ENCODE measurements at places on chromosomes 13 and 19. TPM values are rescaled to one million over a fixed set of nuclear protein-coding genes. Genes with fewer than 3 reads are reported as not detected.
A peak's percentile ranks its signal among the peaks of the same experiment; 100 is the strongest.

The IZUMO4 gene
- total RNA-seq: 1.6 TPM

The CEBPG gene
- total RNA-seq: 74.9 TPM

The AZU1 gene
- not detected for total RNA-seq

The DAND5 gene
- not detected for total RNA-seq

The CGB8 gene
- total RNA-seq: not detected

The PROSER1 gene
- 85.0 TPM for total RNA-seq

The TIMM13 gene
- 217 TPM for total RNA-seq

The BRSK1 gene
- total RNA-seq: 28.6 TPM

The CCNE1 gene
- 29.7 TPM for total RNA-seq

The LILRA5 gene
- total RNA-seq: not detected

DNA sequence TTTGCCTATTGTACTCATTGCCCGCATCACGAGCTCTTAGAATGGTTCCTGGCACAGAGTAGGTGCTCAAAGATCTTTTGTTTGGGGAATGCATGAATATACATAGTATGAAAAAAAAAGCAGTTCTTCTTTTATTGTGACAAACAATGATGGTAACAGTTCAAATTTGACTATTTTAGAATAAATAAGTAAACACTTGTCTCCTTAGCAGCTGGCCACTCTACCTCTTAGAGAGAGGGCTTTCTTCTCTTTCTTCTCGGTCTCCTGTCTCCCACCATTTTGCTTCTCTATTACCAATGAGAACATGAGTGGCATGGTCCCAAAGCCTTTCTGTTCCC, 639 bp upstream of the SLAIN1 start:
- no peak for DNase-seq

- no peak for DNase-seq
Observed at GRCh38 chr13:54234607-54235006, 1206.0 kb downstream of the OLFM4 start.

- DNase-seq: no peak
Observed at GRCh38 chr19:13022859-13023636, 27.8 kb downstream of the NFIX start.

GRCh38 chr19:39409208-39410016, 2.8 kb downstream of the ZFP36 start:
- DNase-seq: peak; percentile 96

GRCh38 chr19:28710278-28710677, 502.7 kb downstream of the UQCRFS1 start:
- peak; percentile 54 for DNase-seq

GRCh38 chr13:28545583-28546333, 50.8 kb upstream of the FLT1 start:
- DNase-seq: peak; percentile 90

GRCh38 chr13:60211548-60211947, 47.8 kb upstream of the DIAPH3 start:
- DNase-seq: no peak

DNA sequence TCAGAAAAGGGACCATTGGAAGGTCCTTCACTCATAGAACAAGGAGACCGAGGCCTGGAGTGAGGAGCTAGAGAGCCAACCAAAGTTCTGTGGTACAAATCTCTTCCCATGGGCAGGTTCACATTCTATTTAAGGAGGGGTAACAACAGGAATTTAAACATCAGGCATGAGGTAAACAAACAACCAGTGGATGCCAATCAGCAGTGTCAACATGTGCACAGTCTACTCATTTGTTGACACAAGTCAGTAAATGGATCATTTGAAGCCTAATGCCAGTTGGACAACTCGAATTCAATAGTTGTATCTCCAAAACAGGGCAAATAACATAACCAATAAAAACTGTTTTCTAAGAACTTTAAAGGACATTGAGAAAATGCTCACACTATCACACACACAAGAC, 6.3 kb upstream of the DOCK9 start:
- DNase-seq: no peak

DNA sequence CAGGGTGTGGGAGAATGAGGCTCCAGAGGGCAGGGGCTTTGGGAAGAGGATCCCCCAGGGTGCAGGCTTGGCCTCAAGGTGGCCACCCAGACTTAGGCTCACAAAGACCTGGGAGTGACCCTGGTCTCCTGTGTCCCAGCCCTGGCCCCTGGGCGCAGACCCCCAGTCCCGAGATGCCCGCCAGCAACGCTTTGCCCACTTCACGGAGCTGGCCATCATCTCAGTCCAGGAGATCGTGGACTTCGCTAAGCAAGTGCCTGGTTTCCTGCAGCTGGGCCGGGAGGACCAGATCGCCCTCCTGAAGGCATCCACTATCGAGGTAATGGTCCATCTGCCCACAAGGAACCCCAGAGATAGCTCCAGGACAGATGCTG, 2.6 kb downstream of the NR1H2 start:
- DNase-seq: no peak

GRCh38 chr19:31784671-31785101, 435.4 kb upstream of the TSHZ3 start:
- no peak for DNase-seq

GRCh38 chr13:49395878-49396380, 47.9 kb downstream of the CAB39L start:
- DNase-seq: no peak
